Stimulated activated CD4-positive, alpha-beta T cell treated with anti-CD3 and anti-CD28 coated beads, Interleukin-2, amount 100 ng/mL, for 4 hours (primary cell): ENCODE measurements at places on chromosomes 16 and 17.

GRCh38 chr17:39706383-39706782, 6.5 kb downstream of the ERBB2 start:
- no peak for DNase-seq

GRCh38 chr17:63816669-63817068, 10.6 kb upstream of the PSMC5 start:
- DNase-seq = no peak

DNA sequence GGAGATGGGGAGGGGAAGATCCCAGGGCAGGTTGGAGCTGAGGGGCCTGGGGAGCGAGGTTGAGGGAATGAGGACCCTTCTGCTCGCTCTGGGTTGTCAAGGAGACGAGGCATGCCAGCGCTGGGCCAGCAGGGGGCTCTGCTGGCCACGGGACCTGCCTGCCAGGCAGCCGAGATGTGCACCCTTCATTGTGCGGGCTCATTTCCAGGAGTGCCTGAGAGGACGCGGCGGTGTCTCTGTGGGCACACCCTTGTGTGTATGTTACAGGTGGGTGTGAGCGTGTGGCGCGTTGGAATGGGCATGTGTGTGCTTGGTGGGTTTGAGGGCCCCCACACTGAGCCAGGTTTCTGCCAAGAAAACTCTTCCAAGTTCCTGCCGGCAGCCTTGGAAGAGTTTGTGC, 15.9 kb downstream of the ARHGAP23 start:
- peak; percentile 52 for DNase-seq

DNA sequence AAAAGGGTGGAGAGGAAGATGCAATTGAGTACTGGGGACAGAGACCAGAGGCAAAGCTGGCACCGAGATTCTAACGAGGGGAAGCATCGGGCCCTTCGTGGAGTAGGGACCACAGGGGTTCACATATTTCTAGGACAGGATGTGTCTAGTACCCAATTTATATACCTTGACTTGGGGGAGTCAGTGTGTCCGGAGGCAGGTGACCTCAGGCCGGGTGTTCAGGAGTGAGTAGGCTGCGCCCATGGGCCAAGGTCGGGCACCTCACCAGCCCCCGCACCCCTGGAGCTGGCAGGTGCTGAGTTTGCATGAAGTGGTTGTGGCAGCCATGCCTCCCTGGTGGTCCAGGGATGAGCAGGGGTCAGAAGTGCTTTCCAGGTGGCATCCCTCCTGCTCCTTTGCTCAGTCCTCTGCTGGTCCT, 8.6 kb upstream of the NXPH3 start:
- DNase-seq = no peak

- DNase-seq = no peak
Measured at GRCh38 chr17:82599674-82600661, 48.3 kb downstream of the WDR45B start.

DNA sequence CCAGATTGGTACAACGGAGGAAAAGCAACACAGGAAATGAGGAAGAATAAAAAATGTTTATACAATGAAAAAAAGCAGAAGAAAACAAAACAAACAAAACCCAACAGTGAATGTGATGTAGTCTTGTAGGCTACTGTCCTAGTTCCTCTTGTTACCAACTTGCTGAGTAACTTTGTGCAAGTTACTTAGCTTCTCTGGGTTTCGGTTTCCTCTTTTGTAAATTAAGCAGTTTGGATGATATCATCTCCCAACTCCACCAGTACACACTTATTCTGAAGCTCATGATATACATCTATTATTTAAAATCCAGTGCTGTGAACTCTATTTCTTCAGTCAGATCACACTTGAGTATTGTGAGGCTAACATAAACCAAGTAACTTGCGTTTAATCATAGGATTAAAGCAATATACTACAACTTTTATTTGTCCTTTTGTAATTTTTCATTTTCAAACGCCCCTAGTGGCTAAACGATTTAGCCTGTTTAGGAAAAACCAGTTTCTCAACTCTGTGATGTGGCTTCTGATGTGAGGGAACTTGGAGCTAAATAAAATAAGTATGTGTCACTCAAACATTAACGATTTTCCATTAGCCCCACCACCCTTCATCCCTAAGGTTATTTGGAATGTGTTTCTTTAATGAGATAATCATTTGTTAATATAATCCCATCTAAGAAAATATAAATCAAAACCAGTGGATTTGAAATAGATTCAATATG, 1.4 kb upstream of the UNK start:
- no peak for DNase-seq

GRCh38 chr16:50830698-50831097, 88.8 kb downstream of the CYLD start:
- DNase-seq = no peak

DNA sequence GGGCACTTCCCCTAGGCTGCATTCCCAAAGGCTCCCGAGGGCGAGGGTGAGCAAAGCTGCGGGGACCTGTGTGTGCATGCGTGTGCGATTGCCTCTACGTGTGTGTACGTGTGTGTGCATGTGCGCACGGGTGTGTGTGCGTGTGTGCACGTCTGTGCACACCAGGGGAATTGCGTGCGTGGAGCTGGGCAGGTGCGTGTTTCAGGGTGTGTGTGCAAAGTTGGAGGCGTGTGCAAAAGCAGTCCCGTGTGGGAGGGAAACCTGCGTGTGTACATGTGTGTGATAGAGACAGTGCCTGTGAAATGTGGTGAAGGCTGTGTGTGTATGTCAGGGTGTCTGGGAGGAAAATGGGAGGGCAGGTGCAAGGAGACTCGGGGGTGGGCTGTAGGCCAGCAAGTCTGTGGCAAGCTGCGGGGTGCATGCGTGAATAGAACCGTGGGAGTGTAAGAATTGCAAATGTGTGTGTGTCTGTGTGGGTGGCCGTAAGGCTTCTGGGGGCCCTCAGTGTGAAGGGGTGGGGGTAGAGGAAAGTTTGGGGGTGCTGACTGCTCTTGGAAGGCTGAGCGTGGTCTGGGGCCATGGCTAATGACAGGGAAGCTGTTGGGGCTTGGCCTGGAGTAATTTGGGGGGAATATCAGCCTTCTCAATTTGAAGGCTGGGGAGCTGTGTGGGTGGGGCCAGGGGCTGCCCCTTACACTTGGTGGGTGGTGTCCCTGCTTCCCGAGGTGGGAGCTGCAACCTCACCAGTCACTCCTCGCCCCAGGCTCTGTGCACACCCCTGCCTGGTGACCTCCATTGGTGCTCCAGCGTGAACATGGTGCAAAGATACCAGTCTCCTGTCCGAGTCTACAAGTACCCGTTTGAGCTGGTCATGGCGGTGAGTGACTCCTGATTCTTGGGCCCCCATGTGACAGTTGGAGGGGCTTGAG, 644 bp downstream of the SEC14L5 start:
- no peak for DNase-seq

DNA sequence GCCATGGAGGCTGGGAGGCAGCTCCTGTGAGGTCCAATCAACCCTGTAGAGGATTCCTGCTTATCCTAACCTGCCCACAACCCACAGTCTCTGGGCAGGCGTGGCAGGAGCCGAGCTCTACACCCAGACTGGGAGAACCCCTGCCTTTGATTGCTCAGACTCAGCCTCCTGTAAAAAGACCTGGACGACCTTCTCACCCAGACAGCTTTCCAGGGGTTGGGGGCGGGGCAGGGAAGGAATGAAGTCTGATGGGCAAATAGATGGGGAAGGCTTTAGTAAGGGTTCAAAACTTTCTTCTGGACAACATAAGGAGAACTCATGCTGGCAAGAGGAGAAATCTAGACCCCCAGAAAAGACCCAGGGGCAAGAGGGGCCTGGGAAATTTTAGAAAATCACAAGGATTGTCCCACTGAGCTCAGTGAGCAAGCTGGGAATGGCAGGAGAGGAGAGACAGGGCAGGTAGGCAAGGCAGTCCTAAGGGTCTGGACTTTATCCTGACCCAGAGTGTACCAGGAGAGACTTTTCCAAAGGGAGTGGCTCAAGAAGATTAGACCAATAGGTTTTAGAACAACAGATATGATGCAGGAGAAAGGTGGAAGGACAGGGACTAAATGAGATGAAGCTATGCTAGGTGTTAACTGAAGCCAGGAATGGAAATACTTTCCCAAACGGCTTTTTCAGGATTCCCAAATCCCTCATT, 70.8 kb downstream of the TMEM132E start:
- DNase-seq = no peak

DNA sequence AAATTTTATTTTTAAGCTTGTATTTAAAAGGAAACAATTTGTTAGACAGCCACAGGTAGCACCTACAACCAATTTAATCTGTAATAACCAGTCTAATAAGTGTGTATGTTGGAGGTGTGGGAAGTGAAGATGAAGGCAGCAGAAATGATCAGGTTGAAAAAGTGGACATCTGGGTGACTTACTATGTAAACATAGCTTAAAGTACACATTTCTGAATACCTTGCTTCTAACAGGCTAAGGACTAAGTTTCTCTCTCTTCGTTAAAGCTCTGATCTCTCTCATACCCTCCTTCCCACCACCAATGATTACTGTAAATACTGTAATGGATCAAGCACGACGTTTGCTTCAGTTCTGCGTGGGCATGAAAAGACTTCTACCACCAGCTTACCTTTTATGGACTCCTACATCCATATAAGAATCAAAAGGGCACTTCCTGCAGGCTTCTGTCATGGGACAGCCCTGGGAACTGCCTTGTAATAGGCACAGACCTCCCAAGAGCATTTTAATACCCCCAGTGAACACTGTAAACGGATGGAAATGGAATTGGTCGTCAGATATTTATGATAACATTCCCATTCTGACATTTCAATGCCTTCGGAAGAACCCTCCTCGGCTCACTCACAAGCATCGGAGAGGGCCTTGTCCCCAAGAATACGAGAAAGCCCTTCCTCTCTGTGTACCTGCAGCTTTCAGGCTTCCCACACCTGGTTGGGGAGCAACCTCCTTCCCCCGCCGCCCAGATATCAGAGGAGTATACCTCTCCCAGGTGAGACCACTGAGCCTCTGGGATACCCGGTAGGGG, 700 bp downstream of the CCDC43 start:
- no peak for DNase-seq

GRCh38 chr17:41284546-41284945, 9.0 kb downstream of the KRTAP9-7 start:
- DNase-seq = no peak

- no peak for DNase-seq
Measured at GRCh38 chr17:45110676-45111611, 21.4 kb downstream of the PLCD3 start.

DNA sequence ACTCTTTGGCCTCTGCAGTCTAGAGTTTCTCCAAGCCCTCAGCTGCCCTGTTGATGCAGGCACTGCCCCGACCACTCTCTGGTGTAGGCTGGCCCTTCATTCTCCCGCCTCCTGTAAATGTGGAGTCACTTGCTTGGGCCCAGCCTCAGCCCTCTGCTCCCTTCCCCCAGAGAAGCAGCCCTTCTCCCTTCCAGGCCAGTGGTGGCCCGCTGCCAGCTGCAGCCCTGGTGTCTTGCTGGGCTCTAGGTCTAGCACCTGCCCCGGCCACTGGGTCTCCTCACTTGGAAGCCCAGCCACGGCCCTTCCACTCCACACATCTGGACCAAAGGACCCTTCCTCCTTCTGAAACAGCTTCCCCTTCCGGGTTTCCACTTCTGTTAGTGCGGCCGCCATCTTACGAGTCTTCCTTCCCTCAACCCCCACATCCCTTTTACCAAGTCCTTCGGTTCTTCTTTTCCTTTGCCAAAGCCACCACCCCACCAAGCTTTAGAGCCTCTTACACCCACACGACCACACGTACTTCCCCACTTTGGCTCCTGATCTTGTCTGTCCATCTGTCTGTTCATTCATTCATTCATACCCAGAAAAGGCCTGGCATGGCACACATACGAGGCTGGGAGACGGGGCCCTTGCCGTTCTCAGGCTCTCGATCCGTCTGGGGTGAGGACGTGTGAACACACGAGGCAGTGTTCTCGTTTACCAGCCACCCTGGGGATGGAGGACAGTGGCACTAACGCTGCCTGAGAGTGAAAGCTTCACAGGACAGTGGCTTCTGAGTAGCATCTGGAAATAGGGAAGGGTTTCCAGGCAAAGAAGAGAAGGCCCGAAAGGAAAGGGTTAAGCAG, 68.0 kb downstream of the ABR start:
- DNase-seq = no peak

GRCh38 chr17:39134878-39135277, 16.6 kb downstream of the PLXDC1 start:
- no peak for DNase-seq

- DNase-seq = no peak
Measured at GRCh38 chr16:5015351-5015750, 18.4 kb downstream of the NAGPA start.

GRCh38 chr17:59897090-59897489, 4.2 kb downstream of the RPS6KB1 start:
- DNase-seq = no peak

DNA sequence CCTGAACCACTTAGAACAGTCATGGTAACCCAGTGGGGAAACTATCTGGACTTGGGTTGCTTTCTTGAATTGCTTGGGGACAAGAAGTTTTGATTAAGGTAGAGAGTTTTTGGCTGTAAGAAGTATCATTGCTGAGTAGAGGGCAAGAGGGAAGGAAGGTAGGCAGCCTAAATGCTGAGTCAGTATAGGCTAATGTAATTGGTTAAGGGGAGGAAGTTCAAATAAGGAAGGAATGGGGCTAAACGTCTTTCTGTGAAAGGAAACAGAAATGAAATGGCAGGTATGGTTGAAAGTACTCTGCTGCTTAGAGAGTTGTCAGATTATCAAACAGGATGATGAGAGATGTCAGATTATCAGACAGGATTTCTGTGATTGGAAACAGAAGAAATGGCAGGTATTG, 20.3 kb downstream of the KPNB1 start:
- DNase-seq = no peak

DNA sequence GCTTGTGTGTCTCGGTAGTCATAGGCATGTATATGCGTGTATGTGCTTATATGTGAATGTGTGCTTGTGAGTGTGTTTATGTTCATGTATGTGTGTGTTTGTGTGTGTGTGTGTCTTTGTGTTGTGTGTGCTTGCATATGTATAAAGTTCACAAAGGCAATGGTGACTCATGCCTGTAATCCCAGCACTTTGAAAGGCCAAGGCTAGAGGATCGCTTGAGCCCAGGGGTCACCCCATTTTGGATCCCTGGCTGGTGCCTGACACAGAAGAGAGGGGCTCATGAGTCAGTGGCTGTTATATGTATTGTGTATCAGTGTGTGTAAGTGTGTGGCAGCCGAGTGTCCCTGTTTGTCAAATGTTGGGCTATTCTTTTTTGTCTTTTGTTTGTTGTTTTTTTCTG, 69.3 kb downstream of the ABCC1 start:
- no peak for DNase-seq

GRCh38 chr17:57433452-57433851, 177.1 kb downstream of the MSI2 start:
- no peak for DNase-seq

GRCh38 chr17:8740486-8740885, 4.2 kb downstream of the CCDC42 start:
- peak; percentile 24 for DNase-seq

- DNase-seq = peak; percentile 35
Measured at GRCh38 chr17:81733507-81734404, 21.7 kb downstream of the SLC25A10 start.

- DNase-seq = no peak
Measured at GRCh38 chr16:63695347-63695746, 1426.5 kb downstream of the CDH11 start.
